ENCODE measurements at places on chromosomes 4 and X.

- DNase-seq: no peak
Observed at GRCh38 chr4:153096344-153096743, 107.9 kb upstream of the TRIM2 start.

GRCh38 chr4:72953571-72953970 lies 115.9 kb downstream of the COX18 start:
- no peak for DNase-seq

- DNase-seq: no peak
Observed at GRCh38 chr4:164700471-164700870, 53.5 kb upstream of the SMIM31 start.

GRCh38 chrX:23331701-23332100 lies 2.9 kb upstream of the PTCHD1 start:
- no peak for DNase-seq

DNA sequence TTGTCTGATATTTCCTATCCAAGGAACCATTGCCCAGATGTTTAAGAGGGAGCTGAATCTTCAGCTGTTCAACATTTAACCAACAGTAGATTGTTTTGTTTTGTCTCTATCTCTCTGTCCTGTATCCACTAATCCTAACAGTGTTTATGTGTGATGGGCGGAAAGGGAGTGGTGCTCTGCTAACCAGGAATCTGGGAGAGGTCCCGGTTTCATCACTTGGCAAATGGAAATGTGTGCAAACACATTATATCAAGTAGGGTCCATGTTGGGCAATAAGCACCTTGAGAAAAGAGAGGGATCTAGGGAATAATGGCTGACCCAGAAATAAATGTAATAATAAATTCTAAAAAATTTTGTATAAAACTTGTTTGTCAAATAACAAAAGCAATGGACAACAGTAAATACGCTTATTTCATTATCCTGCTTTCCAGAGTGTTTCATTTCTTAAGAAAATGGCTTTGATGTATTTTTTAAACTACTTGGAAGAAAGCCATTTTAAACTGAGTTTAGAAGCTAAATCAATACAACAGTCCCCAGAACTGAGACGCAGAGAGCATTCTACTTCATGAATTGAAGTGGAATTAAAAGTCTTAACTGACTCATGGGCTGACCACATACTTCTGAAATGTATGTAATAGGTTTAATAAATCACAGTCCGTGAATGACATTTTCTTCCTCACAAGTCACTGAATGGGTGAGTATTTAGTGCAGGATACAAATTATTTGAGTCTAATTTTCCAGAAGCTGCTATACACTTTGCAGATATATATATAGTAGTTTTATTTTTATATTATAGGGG lies 55.8 kb downstream of the EMCN start:
- DNase-seq: no peak
